Stimulated activated CD8-positive, alpha-beta memory T cell treated with anti-CD3 and anti-CD28 coated beads, Interleukin-15, amount 100 ng/mL, for 48 hours (primary cell): ENCODE measurements at places on chromosomes 4 and X.

GRCh38 chr4:172809319-172809718 is 359.3 kb upstream of the GALNT7 start:
- no peak for DNase-seq

- no peak for DNase-seq
Measured at GRCh38 chr4:26533685-26534084, 43.4 kb upstream of the CCKAR start.

GRCh38 chr4:127103681-127104115 is 529.1 kb upstream of the INTU start:
- no peak for DNase-seq

GRCh38 chr4:146932116-146932515 is 13.5 kb downstream of the TTC29 start:
- no peak for DNase-seq

DNA sequence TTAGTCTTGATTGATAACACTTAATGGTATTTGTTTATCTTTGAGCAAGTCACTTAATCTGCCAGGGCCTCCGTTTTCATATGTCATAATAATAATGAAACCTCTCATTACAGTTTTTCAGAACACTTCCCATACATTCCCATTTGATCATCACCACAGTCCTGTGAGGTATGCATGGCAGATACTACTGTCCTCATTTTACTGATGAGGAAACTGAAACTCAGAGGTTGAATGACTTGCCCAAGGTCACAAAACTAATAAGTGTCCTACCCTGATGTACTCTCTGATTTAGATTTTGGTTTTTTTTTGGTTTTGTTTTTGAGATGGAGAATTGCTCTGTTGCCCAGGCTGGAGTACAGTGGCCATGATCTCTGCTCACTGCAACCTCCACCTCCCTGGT is 25.7 kb downstream of the ZFX start:
- DNase-seq = no peak

DNA sequence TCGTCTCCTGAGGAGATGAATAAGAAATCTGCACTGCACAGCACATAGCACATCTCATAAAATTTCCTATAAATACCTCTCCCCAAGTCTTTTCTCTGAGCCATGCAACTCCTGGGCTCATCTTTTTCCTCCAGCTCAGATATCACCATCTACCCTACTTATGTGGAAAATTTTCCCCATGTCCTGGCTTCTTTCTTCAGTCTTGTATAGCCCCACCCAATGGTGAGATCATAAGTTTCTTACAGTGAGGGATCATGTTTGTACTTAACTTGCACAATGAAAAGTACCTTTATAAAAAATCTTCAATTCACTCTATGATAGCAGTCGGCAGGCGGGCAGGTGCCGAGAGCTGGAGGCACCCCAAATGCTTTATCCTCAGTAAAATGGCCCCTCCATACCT is 198.6 kb upstream of the S100G start:
- no peak for DNase-seq

DNA sequence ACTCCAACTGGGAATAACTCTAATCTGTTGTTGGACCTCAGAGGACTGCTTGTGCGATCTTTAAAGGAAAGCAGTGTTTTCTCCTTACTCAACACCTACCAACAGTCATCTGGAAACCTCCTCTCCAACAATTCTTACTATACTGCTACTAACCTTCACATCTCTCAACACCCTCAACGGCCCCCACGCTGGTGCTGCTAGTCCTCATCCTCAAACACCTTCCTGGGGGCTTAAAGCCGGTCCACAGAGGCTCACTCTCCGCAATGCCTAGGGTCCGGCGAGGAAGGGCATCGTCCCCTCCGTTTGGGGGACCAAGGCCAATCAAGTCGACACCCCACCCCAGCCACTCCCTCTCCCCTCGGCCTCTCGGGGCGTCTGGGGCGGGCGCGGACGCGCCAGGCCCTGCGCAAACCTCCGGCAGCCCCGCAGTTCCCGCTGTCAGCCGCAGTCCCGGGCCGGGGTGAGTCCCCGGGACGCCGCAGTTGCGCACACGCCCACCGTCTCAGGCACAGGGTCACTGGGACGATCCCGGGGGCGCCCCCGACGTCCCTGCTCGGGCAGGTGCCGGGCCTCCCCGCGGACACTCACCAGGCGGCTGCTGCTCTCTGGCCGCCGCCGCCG is 418 bp downstream of the TAB3 start:
- DNase-seq = peak; percentile 7

- no peak for DNase-seq
Measured at GRCh38 chr4:147913137-147913536, 181.2 kb downstream of the ARHGAP10 start.

DNA sequence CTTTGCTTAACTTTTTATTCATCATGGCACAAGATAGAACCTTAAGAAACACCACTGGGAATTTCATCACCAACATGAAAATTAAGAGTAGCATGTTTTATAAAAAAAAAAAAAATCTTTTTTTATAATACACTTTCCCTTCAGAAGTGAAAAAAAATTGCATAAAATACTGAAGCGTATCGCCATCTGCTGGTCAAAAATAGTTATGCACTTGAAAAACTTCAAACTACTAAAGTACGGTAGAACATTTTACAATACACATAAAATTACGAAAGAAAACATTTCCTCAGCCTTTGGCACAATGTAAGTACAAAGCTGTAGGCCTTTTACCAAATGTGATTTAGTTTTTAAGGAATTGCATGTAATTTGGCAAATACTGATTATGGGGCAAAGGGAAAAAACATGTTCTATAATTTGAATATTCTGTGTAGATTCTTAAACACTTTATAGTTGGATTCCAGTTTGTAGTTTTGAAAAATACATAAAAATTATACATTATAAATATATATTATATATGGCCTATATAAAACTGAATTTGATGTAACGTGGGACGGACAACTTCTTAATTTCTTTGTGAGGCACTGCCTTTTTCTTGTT is 26.5 kb downstream of the HCCS start:
- DNase-seq = no peak

DNA sequence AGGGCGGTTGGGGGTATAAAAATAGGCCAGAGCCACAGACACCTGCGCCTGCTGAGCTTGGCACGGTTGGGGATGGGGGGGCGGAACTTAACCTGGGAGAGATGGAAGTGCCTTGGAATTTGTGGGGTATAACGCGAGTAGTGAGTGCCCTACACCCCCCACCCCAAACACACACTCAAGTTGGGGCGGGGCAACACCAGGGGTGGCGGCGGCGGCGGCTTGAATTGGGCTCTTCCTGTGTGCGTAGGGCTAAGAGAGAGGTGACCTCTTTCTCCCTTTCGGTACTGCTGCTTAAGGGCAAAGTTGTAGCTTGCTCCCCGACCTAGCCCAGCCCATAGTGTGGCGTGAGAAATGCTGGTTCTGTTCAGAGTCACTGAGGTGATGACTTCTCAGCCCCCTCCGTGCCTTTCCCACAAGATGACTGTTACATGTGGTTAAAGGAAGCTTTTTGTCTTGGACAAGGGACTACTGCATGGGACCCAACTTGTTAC is 839 bp downstream of the STK26 start:
- peak; percentile 55 for DNase-seq

DNA sequence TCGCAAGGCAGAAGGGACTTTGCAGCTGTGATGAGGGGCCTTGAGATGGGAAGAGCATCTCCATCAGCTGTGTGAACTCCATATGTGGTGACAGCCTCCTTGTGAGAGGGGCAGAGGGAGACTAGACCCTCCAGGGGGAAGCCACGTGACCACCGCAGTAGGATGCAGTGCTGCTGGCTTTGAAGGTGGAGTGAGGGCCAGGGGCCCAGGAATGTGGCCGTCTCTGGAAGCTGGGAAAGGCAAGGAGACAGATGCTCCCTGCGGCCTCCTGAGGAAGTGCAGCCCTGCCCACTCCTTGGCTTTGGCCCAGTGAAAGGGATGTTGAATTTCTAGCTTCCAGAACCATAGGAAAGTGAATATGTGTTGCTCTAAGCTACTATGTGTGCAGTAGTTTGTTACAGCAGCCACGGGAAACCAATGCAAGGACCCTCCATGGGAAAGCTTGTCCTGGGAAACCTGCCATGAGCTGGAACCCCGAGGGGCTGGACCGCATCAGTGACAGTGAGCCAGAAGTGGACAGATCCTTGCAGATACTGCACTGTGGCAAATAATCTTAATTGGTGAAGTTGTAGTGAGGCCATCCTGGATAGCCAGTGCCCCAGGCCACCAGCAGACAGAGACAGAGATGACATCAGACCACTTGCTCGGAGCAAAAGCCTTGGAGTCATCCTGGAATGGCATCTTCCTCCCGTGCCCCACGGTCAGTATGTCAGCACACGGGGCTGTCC is 35.4 kb upstream of the SORCS2 start:
- DNase-seq = no peak

- no peak for DNase-seq
Measured at GRCh38 chr4:150327262-150327780, 249.1 kb downstream of the DCLK2 start.

GRCh38 chrX:38799995-38800580 is 1.2 kb upstream of the MID1IP1 start:
- DNase-seq = no peak

DNA sequence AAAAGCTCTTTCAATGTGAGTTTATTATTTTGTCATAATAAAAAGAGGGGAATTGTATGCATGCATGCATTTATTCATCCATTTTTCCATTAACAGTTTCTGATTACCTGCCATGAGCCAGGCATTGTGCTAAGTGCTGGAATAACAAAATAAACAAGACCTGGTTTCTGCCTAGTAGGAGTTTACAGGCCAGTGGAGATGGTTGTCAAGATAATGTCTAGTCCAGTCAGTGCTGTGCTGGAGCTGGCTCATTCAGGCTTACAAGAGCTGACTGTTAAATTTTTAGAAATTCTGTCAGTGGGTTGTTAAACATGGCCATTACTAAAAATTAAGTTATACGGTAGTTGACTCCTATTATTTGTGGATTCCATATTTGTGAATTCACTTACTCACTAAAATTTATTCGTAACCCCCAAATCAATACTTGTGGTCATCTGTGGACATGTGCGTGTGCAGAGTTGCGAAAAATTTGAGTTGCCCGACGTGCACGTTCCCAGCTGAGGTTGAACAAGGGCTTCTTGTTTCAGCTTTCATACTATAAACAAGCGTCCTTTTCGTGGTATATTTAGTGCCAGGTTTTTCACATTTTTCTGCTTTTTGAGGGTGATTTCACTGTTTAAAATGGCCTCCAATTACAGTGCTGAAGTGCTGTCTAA is 172.3 kb upstream of the RPS6KA3 start:
- no peak for DNase-seq

GRCh38 chr4:59525885-59526284 is 1674.2 kb upstream of the ADGRL3 start:
- no peak for DNase-seq

- DNase-seq = no peak
Measured at GRCh38 chr4:105158837-105159236, 12.2 kb downstream of the TET2 start.

- no peak for DNase-seq
Measured at GRCh38 chrX:39654952-39655351, 442.8 kb downstream of the BCOR start.

- no peak for DNase-seq
Measured at GRCh38 chrX:69323786-69324720, 158.8 kb upstream of the PJA1 start.

- no peak for DNase-seq
Measured at GRCh38 chr4:151658959-151659600, 101.7 kb downstream of the GATB start.

- no peak for DNase-seq
Measured at GRCh38 chrX:112866175-112866574, 25.5 kb upstream of the AMOT start.

- no peak for DNase-seq
Measured at GRCh38 chrX:45363596-45363995, 162.9 kb upstream of the DIPK2B start.

DNA sequence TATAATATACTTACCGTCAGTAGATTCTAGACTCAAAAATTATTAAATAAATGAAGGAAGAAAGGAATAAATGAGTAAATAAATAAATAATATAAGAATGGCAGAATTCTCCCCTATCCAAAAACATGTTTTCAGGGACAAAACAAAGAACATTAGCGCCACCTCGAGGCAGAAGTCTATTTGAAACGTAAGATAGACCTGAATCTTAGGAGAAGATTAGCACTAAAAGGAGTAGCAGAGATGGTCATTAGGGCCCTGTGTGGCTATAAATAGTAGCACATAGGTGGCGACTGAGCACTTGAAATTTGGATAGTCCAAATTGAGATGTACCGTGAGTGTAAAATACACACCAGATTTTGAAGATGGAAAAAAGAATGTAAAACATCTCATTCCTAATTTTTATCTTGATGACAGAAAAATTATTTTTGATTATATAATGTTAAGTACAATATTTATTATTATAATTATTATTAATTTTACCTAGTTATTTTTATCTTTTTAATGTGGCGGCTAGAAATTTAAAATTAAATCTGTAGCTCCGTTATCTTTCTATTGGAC is 24.3 kb upstream of the SRD5A3 start:
- DNase-seq = no peak

- peak; percentile 20 for DNase-seq
Measured at GRCh38 chr4:18020671-18021469, 685 bp downstream of the LCORL start.

- no peak for DNase-seq
Measured at GRCh38 chr4:102454268-102454667, 46.9 kb upstream of the NFKB1 start.

GRCh38 chr4:25123236-25123635 is 37.0 kb downstream of the SEPSECS start:
- DNase-seq = peak; percentile 5

GRCh38 chr4:27016551-27016950 is 155.9 kb downstream of the STIM2 start:
- DNase-seq = no peak

- no peak for DNase-seq
Measured at GRCh38 chrX:21438792-21439191, 64.6 kb downstream of the CNKSR2 start.

- no peak for DNase-seq
Measured at GRCh38 chr4:34932591-34932990, 1311.7 kb downstream of the ARAP2 start.

GRCh38 chr4:89268679-89269078 is 38.9 kb downstream of the GPRIN3 start:
- DNase-seq = no peak

- no peak for DNase-seq
Measured at GRCh38 chr4:101393256-101393655, 45.9 kb upstream of the PPP3CA start.

DNA sequence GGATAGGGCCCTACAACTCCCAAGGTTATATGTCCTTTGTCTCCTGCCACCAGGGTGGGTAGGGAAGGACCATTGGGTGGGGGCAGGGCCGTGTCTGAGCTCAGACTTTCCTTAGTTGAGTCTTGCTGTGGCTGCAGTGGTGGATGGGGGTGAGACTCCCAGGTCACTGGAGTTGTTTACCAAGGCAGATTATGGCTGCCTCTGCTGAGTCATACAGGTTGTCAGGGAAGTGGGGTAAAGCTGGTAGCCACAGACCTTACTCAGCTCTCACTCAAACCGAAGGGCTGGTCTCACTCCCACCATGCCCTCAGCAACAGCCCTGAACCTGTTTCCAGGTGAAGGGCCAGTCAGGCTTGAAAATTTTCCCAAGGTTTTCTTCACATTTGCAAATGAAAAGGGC is 58.8 kb upstream of the FAAH2 start:
- peak; percentile 6 for DNase-seq

DNA sequence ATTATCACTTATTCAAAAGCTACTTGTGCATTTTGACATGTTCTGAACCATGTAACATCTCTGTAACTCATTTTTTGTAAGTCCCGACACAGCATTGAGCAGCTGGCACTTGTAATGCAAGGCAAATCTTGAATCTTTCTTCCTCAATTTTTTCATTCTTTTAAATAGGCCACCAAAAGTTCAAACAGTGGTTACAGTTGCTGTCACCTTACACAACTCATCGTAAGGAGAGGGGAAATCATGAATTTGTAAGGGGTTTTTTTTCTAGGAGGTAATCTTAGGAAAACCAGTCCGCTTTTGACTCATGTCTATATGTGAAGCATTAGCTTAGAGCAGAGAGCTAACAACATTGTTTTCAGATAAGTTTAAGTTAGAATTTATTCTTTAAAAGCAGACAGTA is 124.5 kb downstream of the PDLIM5 start:
- DNase-seq = no peak
